NCI-H1417 treated with DMSO at 0.1 percent for 48 hours (cell line): ENCODE measurements at places on chromosomes 4 and X.

GRCh38 chrX:18875256-18875878, 108.5 kb downstream of the PHKA2 start:
- DNase-seq = no peak

- no peak for DNase-seq
Measured at GRCh38 chr4:189278597-189279165, 662.0 kb upstream of the FRG1 start.

DNA sequence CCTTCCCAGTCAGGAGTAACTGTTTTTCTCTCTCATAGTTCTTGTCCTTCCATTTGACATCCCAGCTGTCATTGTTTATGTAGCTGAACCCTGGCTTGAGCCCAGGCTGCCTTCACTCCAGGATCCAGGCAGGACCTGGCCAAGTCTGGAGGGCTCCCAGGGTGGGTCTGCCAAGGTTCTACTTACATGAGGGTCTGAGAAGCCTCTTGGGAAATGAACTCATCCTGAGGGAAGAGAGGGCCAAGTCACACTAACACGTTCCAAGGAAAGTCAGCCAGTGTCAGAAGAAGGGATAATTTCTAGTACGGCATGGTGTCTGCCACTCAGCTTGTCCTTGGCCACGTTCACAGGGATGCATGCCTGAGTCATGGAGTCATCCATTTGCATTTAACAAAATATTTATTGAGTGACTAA, 54.8 kb upstream of the SRD5A3 start:
- no peak for DNase-seq

DNA sequence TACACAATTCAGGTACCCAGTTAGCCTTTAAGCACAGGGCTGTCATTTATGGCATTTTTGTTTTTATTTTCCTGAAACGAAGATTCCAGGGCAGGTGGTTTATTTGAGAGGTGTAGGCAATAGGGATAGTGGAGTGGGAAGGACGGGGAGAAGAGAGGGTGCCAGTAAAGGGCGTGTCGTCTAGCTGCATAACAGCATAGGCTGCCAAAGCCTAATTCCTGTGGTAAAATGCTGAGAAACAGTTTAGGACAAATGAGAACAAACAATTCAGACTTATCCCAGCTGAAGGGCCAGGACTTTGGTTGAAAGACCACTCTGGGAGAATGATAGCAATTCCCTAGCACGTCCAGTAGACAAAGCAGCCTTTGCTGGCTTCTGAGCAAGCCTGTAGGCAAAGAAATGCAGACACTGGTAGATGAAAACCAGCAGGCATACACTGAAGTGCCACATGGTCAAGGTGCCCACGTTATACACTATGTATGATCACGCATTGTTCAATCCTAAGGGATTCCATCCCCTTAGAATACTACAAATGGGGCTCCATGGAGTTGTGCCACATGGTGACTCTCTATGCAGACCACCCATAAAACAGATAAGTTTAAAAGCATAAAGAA, 70.6 kb downstream of the PKD2 start:
- no peak for DNase-seq

DNA sequence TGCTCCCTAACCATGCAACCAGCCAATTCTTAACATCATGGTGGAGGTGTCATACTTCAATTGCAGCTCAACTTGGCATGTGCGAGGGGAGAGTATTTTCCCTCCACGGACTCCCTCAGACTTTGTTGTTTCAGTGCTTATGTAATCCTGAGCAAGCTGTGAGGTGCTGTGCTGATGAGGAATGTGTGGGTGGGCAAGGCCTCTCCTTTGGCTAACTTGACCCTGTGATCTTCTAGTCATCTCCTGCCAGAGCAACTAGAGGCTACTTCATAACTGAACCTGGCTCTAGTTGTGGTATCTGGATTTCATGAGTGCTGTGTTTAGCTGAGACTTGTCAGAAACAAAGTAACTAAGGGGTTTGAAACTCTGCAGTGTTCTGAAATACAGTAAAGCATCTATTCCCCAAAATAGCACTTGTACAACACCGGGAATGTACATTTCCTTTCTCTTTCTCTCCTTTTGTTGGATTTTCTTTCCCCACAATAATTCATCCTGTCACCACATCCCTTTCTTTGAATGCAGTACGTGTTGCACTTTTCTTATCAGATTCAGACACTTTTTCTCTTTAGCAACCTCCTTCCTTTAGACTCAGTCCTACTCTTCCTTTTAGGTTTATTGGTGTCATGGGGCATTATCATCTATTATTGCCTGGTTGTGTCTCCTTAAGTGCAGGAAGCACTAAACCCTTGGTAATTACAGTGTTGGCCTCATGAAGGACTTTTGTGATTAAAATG, 415.2 kb upstream of the NR3C2 start:
- DNase-seq = no peak

DNA sequence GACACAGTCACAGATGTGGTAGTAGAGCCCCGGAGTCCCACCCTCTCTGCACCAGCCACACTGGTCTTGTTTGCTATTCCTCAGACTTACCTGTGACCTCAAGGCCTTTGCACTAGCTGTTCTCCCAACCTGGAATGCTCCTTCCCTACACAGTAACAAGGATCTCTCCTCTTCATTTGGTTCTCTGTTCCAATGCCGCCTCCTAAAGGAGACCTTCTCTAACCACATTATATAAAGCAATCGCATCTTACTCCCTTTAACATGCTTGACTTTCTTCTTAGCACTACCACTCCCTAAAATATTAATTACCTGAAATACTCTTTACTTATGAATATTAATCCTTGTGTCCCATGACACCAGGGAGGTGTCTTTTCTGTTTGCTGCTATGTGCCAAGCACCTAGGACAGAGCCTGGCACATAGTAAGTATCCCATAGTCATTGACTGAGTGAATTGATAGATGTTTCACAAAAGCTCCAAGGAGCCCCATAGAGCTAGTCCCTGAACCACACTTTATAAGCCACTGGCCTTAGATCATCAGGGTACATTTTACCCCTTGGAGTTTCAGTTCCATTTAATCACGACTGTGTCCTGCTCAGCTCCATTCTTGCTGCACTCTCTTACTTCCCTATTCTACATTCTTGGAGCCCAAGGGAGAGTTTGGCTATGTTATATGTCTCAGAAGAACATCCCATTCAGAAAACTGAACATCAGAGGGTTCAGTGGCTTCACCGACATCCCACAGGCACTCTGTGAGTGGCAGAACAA, 312.7 kb downstream of the RAB28 start:
- no peak for DNase-seq

- DNase-seq = no peak
Measured at GRCh38 chr4:140153419-140153717, 616 bp downstream of the MAML3 start.

GRCh38 chr4:27887646-27888045, 1027.0 kb downstream of the STIM2 start:
- DNase-seq = no peak

DNA sequence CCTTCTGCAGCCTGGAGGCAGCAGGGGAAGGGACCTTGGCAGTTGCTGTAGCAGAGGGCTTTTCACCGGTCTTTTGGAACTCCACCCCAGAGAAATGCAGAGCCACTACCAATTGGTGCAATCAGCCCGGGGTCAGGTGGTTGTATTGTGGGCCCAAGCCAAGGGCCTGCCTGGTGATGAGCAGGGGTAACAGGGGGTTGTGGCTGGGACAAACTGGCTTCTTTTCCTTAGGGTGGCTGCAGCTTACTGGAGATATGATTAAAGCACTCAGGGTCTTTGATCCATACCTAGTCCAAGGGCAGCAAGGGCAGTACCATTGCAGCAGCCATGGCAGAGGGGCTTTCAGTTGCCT, 28.1 kb downstream of the ENPEP start:
- DNase-seq = no peak
